Activated CD4-positive, alpha-beta memory T cell treated with anti-CD3 and anti-CD28 coated beads for 36 hours (primary cell): ENCODE measurements at places on chromosomes 11 and 22. TPM values are rescaled to one million over a fixed set of nuclear protein-coding genes. Genes with fewer than 3 reads are reported as not detected.

CHEK1 gene
- total RNA-seq: 155 TPM

CPT1A gene
- total RNA-seq: 28.8 TPM

MPZL2 gene
- 15.8 TPM for total RNA-seq

MCM5 gene
- 265 TPM for total RNA-seq

RTN4R gene
- total RNA-seq: 2.6 TPM

ADM2 gene
- total RNA-seq: 7.4 TPM

OR52D1 gene
- total RNA-seq: not detected

ARVCF gene
- total RNA-seq: 1.5 TPM

FAM83F gene
- total RNA-seq: 0.41 TPM

APOL6 gene
- 26.7 TPM for total RNA-seq

DNA sequence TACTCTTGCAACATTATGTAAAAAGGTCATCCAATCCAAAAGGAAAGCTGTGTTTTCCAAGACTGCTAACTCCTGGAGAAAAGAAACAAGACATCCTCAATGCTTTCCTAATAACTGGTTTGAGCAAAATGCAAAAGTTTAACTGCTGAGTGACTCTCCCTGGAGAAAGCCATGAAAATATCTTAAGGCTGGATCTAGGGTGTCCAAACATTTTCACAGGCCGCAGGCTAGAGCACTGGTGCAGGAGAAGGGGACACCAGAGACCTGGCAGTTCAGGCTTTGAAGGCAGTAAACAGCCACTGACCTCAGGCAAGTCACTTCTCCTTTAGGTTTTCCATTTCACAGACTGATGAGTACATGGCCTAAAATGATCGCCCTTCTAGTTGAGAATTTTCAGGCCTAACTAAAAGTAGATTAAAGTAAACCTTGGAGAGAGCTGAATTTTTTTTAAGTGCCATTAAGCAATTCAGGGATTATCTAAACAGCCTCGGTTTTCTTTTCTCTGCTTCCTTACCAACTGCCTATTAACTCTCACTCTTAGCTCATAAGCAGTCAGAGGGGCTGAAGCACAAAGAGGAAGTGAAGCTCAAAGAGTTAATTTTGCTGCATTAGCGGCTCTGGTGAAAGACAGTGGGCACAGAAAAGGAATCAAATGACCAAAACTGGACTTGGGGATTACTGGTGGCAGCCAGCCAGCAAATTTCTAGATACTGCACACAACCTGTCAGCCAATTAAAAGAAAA is 2.3 kb downstream of the CHKA start:
- peaks cover 2% of the 10 kb centered on the region for H3K36me3 ChIP-seq
- no peaks in the 10 kb centered on the region for H3K27me3 ChIP-seq
- H3K4me3 ChIP-seq: peak overlapping the region; percentile 8
- no peak overlapping the region for H3K27ac ChIP-seq
- no peak for DNase-seq

GRCh38 chr11:15286465-15286864 is 171.7 kb downstream of the INSC start:
- H3K4me3 ChIP-seq: no peak overlapping the region
- DNase-seq: no peak
- no peaks in the 10 kb centered on the region for H3K36me3 ChIP-seq
- peaks cover 8% of the 10 kb centered on the region for H3K27me3 ChIP-seq
- H3K27ac ChIP-seq: no peak overlapping the region

DNA sequence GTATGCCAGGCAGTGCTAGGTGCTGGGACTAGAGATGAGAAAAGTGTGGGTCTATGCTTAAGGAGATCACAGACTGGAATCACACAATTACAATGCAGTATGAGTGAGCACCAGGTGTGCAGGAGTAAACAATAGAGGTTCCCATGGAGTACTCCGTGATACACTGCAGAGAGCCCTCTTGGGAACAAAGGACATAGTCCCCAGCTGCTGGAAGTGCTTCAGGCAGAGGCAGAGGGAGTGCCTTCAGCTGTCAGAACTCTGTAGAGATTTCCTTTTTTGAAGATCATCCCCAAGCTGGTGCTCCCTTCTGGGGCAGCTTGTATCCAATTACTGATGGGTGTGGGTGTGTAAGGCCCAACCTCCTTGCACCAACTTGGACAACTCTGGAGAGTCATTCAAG is 143.5 kb upstream of the PLET1 start:
- H3K36me3 ChIP-seq: no peaks in the 10 kb centered on the region
- no peak for DNase-seq
- H3K27ac ChIP-seq: no peak overlapping the region
- H3K4me3 ChIP-seq: no peak overlapping the region
- no peaks in the 10 kb centered on the region for H3K4me1 ChIP-seq

DNA sequence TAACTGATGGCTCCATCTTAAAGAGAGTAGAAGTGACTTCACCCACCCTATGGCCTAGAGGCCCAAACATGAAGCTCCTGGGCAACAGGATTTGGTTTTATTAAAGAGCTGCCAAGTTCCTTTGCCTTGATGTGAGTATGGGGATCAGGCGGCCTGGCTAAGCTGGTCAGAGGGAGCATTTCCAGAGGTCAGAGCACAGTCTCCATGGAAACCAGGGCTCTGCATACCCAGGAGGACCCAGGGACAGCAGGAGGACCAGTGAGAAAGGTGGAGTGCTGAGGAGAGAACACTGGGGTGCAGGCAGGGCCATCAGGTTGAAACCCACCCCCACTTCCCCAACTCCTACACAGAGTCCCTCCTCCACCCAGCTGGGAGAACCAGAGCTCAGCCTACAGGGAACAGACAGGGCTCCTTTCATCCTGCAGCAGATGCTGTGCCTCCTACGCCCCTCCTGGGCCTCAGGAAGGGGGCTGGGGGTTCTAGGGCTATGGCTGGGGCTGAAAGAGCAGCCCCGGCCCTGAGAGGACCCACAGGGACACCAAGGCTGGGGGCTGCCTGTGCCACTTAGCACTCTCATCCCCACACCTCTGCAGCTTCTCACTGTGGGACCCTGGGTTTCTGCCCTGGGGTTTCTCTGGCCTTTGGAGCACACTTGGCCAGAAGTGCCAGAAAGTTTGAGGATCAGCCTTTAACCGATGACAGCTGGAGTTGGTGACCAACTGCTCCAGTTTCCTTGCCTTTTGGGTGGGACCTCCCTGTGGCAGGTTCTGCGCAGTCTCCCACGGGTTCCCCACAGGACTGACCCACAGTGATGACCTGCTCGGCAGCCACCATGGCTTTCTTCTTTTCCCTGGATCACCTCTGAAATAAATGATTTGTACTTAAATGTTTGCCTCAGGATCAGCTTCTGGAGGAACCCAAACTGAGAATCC is 13.8 kb upstream of the P2RY6 start:
- H3K4me1 ChIP-seq: no peaks in the 10 kb centered on the region
- no peaks in the 10 kb centered on the region for H3K36me3 ChIP-seq
- peaks cover 3% of the 10 kb centered on the region for H3K27me3 ChIP-seq
- H3K4me3 ChIP-seq: no peak overlapping the region
- DNase-seq: no peak
- no peak overlapping the region for H3K27ac ChIP-seq

GRCh38 chr22:43127166-43127908 is 15.9 kb downstream of the MCAT start:
- H3K27ac ChIP-seq: no peak overlapping the region
- DNase-seq: no peak
- no peaks in the 10 kb centered on the region for H3K4me1 ChIP-seq
- no peaks in the 10 kb centered on the region for H3K27me3 ChIP-seq

GRCh38 chr11:79594834-79595233 is 154.0 kb upstream of the TENM4 start:
- no peak overlapping the region for H3K4me3 ChIP-seq
- H3K27ac ChIP-seq: no peak overlapping the region
- no peaks in the 10 kb centered on the region for H3K27me3 ChIP-seq
- H3K36me3 ChIP-seq: no peaks in the 10 kb centered on the region

- no peak for DNase-seq
- no peak overlapping the region for H3K27ac ChIP-seq
- H3K4me3 ChIP-seq: no peak overlapping the region
- no peaks in the 10 kb centered on the region for H3K36me3 ChIP-seq
- H3K4me1 ChIP-seq: peaks cover 27% of the 10 kb centered on the region
These were observed 16.4 kb upstream of the FCHSD2 start for GRCh38 chr11:73158356-73159051.

DNA sequence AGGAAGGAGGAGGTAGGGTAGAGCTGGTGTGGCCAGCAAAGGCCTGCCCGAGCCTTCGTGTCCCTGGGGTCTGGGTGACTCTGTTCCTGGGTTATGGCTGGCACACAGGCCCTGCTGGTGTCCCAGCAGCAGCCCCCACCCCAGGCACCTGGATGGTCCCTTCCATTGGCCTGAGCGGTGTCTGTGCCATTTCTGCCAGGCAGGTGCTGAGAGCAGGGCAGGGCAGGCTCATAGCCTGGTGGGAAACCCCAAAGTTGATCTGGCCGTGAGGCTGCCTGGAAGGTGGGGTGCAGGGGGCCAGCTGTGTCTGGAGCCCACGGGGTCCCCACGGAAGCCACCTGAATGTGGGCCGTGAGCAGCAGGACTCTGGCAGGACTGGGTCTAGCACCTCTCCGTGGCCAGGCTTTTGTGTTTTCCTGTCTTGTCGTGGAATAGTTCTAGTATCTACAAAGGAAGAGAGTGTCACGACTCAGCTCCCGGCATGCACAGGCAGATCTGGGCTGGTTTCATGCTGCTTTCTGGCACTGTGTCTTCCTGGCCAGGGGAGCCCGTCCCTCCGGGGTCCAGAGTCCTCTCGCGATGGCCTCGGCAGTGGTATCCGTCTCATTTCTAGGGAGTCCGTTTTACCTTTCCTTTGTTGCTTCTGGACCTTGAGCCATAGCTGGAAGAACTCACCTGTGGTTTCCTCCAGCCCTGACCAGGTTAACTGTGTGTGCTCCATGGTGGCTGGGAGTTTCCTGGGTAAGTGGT is 83.7 kb downstream of the KCNQ1 start:
- no peaks in the 10 kb centered on the region for H3K36me3 ChIP-seq
- no peak for DNase-seq
- H3K4me1 ChIP-seq: peaks cover 30% of the 10 kb centered on the region
- H3K27ac ChIP-seq: no peak overlapping the region
- H3K4me3 ChIP-seq: no peak overlapping the region
- H3K27me3 ChIP-seq: no peaks in the 10 kb centered on the region

DNA sequence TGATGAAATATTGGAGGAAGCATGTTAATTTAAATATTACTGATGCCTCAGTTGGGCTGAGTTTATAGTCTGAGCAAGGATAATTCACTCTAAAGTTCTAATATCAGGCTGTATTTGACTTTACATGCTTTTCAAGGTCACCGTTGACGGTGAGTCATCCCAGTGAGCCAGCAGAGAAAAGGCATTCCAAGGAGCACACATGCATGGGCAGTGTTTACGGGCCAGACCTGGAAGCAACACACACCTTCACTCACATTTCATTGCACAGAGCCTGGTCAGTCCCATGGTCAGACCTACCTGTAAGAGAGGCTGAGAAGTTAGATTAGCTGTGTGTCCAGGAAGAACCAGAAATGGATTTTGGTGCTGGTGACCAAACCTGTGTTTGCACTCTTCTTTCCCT is 53.5 kb downstream of the COMMD9 start:
- H3K4me3 ChIP-seq: no peak overlapping the region
- H3K27me3 ChIP-seq: peaks cover 6% of the 10 kb centered on the region
- DNase-seq: no peak

DNA sequence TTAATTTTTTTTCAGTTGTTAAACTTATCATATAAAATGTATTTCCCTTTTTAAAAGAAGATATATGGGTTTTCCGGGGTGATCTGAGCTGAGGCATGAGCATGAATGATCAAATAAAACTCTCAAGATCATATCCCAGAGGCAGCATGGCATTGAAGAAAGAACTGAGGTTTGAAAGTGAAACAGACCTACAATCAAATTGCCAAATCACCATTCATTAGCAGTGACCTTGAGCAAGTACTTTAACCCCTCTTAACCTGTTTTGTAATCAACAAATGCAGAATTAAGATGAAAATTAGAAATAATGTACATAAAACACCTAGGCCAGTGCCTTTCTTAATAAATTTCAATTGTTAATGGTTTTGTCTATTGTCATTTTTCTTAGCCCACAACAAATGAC is 116.0 kb downstream of the RBFOX2 start:
- H3K27ac ChIP-seq: no peak overlapping the region
- H3K27me3 ChIP-seq: peaks cover 10% of the 10 kb centered on the region
- no peak overlapping the region for H3K4me3 ChIP-seq
- no peaks in the 10 kb centered on the region for H3K36me3 ChIP-seq

DNA sequence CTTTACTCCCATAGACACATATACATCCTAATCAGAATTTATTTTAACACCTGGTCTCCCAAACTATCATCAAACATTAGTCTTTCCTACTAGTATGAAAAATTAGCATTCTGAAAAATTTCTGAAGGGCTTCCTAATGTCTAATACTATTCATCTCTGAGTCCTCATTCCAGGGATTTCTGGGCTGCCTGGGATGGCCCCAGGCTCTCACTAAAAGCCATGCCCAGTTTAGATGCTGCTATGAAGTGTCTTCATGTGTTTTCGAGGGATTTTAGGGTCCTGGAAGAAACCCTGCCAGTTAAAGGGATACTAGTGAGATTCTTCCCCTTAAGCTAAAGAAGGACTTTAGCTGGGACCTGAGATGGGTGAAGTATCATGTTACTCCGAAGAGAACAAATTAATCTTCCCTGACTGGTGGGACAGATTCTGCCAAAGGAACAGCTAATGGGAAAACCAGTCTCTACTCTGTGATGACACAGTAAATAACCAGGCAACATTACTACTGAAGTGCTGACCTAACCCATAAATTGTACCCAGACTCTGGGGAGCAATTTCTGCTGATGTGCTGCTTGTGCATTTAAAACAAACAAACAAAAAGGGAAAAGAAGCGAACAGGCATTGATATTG is 342.6 kb downstream of the SOX6 start:
- no peaks in the 10 kb centered on the region for H3K27me3 ChIP-seq
- H3K4me1 ChIP-seq: no peaks in the 10 kb centered on the region
- no peak overlapping the region for H3K27ac ChIP-seq
- no peak overlapping the region for H3K4me3 ChIP-seq

DNA sequence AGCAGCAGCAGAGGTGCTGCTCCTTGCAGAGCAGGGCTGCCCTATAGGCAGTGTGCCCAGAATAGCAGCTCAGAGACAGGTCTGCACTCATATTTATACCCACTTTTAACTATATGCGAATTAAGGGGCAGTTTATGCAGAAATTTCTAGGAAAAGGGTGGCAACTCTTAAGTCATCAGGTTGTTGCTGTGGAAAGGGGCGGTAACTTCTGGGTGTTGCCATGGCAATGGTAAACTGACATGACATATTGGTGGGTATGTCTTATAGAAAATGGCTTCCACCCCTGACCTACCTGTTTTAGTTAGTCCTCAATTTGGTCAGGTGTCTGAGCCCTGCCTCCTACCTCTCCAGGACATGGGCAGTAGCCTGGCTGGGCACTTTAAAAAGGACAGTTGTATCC is 122.3 kb downstream of the ATXN10 start:
- H3K27me3 ChIP-seq: no peaks in the 10 kb centered on the region
- H3K4me1 ChIP-seq: no peaks in the 10 kb centered on the region
- no peak overlapping the region for H3K4me3 ChIP-seq
- H3K27ac ChIP-seq: no peak overlapping the region

GRCh38 chr22:46561435-46561905 is 24.1 kb upstream of the CELSR1 start:
- H3K27me3 ChIP-seq: no peaks in the 10 kb centered on the region
- H3K4me1 ChIP-seq: peaks cover 9% of the 10 kb centered on the region
- no peaks in the 10 kb centered on the region for H3K36me3 ChIP-seq
- H3K4me3 ChIP-seq: no peak overlapping the region
- DNase-seq: peak; percentile 67
